ENCODE measurements at places on chromosomes 7 and 10.

- DNase-seq = peak; percentile 75
Measured at GRCh38 chr7:84277628-84278224, 83.1 kb upstream of the SEMA3A start.

DNA sequence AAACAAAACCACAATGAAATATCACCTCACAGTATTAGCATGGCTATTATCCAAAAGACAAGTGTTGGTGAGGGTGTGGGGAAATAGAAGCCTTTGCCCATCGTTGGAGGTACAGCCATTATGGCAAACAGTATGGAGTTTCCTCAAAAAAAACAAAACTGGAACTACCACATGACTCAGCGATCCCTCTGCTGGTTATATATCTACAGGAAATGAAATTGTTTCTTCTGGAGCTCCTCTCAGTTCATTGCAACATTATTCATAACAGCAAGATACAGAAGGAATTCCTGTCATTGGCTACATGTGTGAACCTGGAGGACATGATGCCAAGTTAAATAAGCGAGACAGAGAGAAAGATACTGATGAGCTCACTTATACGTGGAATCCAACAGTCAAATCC is 2.4 kb upstream of the UBE3C start:
- DNase-seq = peak; percentile 82

GRCh38 chr7:136919820-136920219 is 51.4 kb downstream of the CHRM2 start:
- DNase-seq = peak; percentile 24

GRCh38 chr7:92714767-92715166 is 121.6 kb downstream of the CDK6 start:
- no peak for DNase-seq

Measured in fibroblast of lung (primary cell).